ENCODE measurements at places on chromosomes 13 and 19.

DNA sequence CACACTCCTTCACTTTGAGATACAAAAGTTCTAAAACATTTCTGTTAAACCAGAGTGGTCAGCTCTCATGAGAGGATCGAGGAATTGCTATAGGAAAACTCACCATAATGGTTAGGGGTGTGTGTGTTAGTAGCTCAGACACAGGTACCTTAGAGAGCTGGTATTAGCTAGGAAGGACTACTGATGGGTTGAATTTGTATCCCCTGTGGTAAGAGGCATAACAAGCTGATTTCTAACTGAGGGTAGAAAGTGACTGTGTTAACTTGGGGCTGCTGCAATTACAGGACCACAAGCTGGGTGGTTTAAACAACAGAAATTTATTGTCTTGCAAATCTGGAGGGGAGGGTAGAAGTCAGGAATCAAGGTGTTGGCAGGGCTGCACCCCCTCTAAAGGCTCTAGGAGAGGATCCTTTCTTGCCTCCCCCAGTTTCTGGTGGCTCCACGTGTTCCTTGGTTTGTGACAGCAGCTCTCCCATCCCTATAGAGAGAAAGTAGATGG, 17.4 kb downstream of the LEUTX start:
- DNase-seq, result no peak

- DNase-seq, result peak; percentile 70
Measured at GRCh38 chr13:97855570-97856303, 97.7 kb upstream of the IPO5 start.

GRCh38 chr19:52987221-52987620, 24.5 kb upstream of the ZNF816 start:
- no peak for DNase-seq

- no peak for DNase-seq
Measured at GRCh38 chr13:58191754-58192153, 560.2 kb downstream of the PCDH17 start.

DNA sequence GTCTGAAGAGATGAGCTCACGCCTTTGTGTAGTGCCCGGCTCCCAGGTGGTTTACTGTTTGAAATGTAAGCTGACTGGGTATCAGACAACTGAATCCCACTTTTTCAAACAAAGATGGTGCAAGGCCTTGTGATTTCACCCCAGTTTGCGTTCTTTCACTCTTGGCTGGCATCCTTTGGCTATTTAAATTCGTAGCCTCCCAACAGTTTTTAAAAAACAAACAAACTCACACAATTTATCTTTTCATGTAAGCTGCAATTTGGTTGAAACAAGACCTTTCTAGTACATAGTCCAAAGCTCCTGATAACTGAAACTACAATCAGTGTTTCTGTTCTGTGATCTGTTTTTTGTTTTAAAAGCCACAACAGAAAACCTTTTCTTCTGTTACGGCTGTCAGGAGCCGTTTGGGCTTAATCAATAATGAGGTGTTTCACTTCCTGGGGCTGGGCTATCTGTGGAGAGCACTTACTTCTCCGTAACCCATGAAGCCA, 65.1 kb upstream of the NPAS1 start:
- DNase-seq, result no peak

DNA sequence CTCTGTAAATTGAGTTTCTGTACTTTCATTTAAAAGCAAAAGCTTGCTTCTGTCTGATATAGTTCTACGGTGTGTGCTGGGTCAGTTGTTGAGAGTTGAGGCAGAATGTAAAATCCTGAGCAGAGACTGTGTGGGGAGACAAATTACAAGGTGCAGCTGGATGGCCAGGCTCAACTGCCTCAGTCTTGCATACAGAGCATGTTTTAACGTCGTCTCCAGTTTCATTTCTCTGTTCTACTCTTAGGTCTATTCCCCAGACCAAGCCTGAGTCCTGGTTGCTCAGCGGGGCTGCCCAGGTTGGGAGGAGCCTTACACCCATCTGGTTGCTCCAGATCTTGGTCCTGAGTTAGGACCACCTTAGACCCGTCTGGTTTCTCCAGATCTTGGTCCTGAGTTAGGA, 54.4 kb upstream of the MEDAG start:
- DNase-seq, result no peak

DNA sequence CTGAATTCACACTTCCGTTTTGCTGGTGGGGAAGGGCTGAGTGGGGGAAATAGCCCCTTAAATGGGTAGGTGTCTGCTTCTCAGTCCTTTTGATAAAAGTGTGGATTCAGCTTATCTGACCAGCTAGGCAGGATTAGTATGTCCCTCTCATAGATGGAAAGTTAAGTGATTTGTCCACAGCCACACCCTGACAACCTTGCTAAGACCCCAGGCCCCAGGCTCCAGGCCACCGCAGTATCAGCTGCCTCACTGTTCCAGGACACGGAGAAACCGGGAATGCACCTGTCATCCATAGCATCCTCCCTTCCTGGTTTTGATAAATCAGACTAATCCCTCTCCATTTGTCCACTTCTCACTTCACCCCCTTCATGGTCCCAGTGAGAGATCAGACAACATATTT, 197.7 kb downstream of the USP12 start:
- DNase-seq, result no peak

DNA sequence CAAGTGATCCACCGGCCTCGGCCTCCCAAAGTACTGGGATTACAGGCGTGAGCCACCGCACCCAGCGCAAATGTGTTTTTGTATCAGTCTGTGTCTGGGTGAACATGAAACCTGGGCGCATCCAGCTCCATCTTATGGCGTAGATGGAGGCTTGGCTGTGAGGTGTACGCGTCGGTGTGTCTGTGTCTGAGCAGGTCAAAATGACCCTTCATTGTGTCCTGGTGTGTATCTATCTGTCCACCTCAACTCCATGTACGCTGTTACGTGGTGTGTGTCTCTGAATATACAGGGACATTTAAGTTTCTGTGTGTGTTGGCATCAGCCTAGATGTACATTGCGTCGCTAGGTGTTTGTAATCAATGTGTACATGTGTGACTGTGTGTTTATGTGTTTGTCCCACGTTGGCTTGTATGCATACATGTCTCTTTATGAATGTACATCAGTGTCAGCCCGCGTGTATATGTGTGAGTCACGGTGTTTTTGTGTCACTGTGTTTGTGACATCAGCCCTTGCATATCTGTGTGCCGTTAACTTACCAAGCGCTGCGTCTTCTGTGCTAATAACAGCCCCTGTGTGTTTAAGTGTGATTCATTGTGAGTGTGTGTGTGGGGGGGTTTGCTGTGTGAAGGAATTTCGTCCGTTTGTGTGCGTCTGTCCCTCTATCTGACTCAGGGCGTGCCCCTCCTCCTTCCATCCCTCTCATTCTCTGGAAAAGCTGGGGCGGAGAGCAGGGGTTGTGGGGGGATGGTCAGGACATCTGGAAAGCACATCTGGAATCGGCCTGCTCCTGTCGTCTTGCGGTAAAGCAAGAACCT, 6.4 kb downstream of the AXL start:
- peak; percentile 99 for DNase-seq
